ENCODE measurements at places on chromosomes 6 and 20.

- no peak for DNase-seq
These were observed 27.1 kb downstream of the AGPAT4 start for GRCh38 chr6:161246725-161247124.

DNA sequence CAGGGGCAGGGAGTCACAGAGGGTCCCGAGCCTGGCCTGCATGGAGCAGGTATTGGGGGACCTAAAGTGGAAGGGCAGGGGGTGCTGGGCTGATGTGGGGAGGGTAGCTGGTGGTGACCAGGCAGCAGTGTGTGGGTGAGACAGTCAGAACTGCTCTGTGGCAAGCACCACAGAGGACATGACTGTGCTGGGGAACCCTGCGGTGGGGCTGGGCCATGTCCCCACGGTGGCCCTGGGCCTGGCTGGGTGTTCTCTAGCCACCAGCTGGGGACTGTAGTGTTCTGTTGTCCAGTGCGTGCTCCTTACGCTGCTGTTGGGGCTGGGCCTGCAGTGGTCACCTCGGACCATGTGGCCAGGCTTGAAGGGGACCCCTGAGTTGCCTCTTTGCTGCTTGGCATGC, 3.6 kb downstream of the SS18L1 start:
- no peak for DNase-seq

- no peak for DNase-seq
These were observed 89.2 kb downstream of the DNAH8 start for GRCh38 chr6:38804358-38804757.

DNA sequence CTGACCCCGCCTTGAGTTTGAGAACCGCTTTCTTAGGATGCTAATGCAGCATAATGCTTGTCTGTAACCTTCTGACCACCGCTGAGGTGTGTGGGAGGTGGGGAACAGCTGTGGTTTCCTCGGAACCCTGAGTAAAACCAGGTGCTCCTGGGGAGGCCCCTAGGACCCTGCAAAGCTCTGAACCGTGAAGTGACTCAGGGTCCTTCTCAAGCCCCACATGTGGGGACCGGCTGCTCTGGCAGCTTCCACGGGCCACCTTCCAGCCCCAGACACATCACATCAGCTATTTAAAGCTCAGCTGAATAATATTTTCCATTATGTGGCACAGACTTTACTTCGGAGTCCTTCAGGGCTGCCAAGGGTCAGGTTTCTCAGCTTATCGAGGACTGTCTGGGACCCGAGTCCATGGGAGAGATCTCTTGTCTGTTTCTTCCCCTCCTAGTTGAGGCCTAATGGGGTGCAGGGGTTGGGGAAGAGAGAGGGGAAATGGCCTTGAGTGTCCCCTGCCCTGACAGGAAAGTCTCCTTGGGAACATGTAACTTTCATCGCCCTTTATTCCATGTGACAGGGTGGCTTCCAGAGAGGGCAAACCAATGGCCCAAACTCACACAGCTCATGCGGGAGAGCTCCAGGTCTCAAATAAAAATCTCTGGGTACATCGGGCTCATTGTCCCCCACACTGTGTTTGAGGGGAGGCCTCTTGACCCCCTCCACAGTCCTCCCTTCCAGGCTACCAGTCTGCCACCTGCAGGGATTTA, 186.1 kb upstream of the SLC24A3 start:
- no peak for DNase-seq

DNA sequence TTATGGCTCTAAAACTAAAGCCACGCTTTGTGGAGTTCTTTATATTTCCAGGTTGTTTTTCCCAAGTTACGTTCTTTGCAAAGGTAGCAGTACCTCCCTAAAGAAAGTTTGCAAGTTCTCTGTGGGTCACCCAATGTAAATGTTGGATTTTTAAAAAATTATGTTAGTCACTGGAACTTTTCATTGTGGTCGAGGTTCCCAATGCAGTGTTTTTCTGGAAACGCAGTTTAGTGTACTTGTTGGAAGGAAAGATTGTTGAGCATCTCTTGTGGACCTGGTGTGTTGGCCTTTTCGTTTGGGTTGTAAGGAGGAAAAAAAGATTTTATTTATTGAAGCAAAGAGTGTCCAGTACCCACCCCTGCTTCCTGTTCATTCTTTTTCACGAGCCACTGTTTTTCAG, 1.4 kb downstream of the TOP1 start:
- DNase-seq, result no peak

DNA sequence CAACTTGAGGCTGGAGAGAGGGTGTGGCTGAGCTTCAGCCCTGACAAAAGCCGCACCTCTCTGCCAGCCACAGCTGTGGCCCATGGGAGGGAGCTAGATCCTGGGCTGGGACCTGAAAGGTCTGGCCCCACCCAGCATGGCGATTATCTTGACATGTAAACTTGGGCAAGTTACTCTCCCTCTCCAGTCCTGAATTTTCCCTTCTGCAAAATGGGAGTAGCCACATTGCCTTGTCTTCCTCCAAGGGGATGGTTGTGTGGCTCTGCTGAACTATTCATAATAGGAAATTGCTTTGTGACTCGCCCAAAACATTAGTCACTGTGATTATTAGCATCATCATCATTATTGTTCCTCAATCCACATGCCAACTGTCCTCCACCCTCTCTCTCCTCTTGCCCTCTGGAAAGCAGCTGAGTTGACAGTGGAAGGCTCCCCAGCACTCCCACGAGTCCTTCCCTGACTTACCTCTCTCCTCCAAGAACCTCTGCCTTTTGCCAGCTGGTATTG, 23.0 kb upstream of the RBPJL start:
- DNase-seq, result no peak

GRCh38 chr6:3033652-3034051, 34.0 kb downstream of the NQO2 start:
- DNase-seq, result no peak

DNA sequence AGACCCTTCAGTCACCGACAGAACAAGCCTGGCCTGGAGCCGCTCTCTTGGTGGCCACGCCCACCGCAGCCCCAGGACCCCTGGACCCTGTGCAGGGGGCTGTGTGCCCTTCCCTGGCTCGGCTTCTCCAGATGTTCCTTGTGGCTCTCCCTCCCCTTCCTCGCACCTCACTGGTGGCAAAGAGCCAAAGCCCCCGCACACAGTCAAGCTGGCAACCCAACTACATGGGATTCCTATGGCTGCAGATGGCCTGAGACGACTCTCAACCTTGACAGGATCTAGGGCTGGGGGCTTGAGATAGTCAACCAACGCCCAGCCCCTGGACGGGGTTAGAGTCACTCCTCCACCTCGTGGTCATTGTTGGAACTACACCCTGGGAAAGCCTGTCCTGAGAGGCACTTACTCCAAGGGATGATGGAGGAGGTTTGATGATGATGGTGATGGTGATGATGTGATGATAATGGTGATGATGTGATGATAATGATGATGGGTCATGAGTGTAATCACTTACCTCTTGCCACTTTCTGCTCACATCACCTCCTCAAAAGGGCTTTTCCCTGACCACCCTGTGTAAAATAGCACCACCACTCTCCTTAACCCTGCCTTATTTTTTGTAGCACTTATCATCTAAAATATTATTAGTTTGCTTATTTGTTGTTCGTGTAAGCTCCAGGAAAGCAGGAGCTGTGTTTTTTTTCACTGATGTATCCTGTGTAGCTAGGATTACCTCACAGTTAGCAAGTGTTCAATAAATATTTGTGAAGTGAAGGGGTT, 278.4 kb downstream of the LRFN2 start:
- DNase-seq, result peak; percentile 92

DNA sequence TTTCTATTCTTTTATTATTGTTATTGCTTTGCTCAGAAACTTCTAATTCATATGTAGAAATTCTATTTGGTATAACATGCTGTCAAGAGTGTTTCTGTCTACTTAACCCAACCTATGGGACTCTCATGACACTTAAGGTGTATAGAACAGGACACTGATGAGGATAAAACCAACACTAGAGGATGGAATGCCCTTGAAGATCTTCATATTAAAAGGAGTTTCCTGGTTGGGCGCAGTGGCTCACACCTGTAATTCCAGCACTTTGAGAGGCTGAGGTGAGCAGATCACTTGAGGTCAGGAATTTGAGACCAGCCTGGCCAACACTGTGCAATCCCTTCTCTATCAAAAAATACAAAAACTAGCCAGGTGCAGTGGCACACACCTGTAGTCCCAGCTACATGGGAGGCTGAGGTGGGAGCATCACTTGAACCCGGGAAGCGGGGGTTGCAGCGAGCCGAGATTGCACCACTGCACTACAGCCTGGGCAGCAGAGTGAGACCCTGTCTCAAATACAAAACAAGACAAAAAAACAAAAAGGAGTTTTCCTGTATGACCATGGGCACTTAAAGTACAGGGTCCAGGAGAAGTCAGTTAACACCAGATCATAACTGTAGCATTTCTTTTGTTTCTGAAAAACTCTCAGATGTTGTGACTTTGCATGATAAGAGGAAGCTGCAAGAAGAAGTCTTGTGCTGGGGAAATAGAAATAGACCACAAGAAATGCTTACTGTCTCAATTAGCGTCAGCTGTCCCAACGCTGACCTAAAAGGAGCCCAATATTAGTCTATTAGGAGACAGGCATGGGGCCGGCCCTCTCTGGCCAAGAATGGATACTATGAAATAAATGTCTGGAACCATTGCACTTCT, 38.9 kb upstream of the CD2AP start:
- DNase-seq, result no peak

DNA sequence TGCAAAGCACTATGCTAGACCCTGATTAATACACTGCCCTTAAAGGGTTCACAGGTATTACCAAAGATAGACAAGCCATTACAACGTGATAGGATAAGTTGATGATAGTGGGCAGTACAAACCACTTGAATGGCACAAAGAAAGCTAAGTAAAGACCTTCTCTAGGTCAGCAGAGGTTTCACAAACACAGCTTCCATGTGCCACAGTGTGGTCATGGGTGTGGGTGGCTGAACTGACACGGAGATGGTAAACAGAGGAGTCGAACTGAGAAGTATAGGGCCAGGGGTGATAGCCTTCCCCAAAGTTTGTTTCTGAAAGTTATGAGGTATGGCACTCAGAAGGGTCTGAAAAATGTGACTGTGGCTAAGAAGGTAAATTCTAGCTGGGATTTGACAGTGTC, 4.3 kb downstream of the ZBTB9 start:
- DNase-seq, result no peak

GRCh38 chr6:63509652-63510352, 62.5 kb upstream of the LOC128125822 start:
- DNase-seq, result no peak

DNA sequence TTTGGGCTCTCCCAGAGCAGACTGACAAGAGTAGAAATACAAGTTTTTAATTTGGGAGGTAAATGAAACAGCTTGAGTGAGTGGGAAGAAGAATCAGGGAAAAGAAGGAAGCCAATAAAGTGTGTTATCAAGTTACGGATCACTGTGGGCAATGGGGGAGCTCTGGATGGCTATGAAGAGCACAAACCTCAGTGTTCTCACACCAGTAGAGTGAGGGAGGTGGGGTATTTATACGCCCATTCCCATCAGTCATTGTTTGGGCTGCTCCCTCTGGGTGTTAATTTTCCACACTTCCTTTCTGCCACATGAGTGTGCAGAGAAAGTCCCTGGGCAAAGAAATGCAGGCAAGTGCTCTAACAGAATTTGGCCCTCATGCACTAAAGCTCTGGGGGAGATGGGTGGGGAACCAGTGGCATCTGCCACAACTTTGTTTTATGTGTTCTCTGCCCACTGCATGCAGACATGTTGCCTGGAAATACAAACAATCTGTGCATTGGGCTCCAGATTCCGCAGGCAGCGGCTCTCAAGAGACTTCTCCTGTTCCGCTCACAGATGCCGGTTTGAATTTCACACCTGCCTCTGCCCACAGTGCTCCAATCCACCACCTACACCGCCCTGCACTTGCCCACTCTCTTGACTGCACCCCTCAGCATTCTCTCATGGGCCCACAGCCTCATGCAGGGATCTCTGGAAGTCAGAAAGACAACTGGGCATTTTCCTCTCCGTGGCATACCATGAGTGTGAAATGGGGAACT, 211.1 kb upstream of the RNF24 start:
- no peak for DNase-seq

DNA sequence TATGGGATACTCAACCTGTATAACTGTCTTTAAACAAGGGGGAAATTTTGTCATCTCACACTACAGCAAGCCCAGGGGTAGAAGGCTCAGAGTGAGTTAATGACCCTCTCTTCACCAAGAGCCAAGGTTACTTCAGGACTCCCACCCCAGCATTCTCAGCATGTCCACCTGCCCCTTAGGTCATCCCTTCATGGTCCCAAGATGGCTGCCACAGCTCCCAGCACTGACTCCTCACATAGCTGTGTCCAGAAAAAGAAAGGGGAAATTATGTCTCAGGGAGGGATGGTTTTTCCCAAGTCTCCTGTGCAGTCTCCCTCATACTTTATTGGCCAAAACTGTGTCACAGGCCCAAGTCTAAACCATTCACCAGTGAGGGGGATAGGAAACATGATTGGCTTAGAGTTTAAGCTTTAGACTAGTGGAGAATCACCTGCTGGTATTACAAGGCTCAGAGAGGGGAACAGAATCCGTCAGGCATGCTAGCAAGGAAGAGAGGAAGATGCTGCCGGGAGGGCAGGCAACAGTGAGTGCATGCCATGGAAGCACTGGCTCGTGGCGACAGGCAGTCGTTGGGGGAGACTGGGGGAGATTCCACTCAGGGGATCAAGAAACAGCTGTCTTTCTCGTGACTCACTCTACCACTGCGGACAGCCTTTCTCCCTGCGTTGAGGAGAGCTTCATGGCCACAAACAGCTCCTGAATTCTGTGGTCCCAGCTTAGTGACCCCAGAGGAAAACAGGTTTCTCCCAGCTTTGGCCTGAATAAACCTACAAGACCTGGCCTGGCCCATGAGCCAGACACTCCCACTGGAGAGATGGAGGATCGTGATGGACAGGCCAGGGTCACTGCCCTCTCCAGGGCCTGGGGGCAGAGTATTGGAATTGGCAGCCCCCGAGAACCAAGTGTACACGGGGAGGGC, 37.2 kb downstream of the HM13 start:
- DNase-seq, result no peak

DNA sequence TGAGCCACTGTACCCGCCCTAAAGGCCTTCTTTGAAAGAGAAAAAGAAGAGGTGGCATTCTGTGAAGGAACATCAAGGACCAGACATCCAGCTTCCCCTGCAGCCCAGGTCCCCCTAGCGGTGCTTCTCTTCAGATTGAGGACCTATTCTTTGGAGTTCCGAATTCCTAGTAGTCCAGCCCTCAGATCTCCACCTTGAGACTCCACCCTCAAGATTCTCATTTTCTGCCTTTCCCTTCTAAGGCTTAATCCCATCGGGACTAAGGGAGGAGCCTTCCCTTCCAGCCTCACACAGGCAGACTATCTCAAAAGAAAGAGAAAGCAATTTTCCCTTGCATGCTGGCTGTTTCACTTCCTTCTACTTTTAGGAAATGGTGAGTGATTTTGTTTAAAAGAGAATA, 32.5 kb downstream of the MUC22 start:
- DNase-seq, result peak; percentile 37

DNA sequence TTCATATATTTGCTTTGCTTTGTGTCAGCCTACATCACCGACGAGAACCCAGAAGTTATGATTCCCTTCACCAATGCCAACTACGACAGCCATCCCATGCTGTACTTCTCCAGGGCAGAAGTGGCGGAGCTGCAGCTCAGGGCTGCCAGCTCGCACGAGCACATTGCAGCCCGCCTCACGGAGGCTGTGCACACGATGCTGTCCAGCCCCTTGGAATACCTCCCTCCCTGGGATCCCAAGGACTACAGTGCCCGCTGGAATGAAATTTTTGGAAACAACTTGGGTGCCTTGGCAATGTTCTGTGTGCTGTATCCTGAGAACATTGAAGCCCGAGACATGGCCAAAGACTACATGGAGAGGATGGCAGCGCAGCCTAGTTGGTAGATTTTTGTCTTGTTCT, 28.5 kb downstream of the DSE start:
- no peak for DNase-seq

GRCh38 chr6:77337392-77337791, 125.9 kb downstream of the HTR1B start:
- no peak for DNase-seq

All from nephron progenitor cell (in vitro differentiated cells).